ENCODE measurements at places on chromosomes 7 and 10.

DNA sequence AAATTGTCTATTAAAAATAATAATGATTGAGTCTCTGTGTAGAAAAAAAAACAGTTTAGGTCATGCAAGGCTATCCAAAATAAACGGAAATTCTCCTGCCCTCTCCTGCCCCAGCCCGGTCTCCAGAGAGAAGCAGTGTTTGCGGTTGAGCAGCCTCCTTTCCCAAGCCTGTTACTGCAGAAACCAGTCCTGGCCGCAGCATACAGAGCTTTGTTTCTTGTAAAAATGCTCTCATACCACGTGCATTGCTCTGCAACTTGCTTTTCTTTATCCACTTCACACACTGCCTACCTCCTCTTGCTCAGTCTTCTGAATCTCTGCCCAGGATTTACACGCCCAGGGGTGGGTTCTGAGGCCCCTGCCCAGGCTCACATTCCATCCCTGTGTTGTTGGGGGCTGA, 34.4 kb upstream of the CUL1 start:
- DNase-seq = no peak

DNA sequence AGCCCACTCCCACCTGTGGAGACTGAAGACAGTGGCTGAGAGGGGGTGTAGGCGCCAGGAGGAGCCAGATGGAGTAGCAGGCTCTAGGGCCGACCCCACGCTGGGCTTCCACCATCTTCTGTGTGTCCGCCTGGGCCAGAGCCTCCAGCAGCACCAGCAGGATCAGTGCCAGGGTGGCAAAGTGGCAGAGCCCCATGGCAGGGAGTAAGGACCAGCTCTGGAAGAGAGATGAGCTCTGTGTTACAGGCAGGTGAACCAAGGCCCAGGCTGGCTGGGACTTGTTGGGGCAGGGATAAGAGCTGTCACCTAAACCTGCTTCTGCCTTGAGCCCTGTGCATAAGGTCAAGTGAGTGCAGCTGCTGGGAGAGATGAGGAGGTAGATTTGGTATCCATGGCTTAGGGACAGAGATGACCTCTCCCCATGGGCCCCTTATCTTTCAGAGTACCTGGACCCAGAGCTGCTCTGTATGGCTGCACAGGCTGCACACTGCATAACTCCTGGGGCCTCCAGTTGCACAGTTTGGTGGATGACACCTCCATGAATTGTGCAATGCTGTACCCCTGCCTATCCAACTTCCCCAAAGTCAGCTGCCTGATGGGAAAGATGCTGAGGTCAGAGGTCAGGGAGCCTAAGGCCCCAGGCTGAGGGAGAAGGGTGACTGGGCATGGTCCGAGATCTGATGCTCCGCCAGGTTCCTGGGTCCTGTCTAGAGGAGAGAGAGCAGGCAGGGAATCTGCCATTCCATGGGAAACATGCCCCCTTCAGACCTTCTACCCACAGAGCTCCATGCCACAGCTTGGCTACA, 7.4 kb upstream of the SAMD8 start:
- DNase-seq = no peak

DNA sequence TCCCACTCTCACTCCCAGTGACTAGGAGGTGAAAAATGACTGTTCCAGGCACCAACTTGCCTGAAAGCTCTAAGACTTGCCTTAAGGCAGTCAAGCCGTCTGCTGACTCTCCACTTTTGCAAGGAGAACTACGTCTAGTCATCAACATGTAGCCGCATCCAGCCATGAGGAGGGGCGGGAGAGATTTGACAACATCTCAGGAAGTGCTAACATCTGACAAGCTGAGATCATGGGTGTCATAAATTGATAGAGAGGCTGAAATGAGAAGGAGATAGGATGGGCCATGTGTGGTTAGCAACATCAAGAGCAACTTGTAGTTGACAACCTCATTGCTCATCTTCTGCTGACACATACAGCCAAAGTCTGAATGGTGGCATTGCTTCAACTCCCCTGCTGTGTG, 9.0 kb upstream of the TBXAS1 start:
- no peak for DNase-seq

GRCh38 chr7:111076205-111076604, 14.7 kb upstream of the LRRN3 start:
- no peak for DNase-seq

DNA sequence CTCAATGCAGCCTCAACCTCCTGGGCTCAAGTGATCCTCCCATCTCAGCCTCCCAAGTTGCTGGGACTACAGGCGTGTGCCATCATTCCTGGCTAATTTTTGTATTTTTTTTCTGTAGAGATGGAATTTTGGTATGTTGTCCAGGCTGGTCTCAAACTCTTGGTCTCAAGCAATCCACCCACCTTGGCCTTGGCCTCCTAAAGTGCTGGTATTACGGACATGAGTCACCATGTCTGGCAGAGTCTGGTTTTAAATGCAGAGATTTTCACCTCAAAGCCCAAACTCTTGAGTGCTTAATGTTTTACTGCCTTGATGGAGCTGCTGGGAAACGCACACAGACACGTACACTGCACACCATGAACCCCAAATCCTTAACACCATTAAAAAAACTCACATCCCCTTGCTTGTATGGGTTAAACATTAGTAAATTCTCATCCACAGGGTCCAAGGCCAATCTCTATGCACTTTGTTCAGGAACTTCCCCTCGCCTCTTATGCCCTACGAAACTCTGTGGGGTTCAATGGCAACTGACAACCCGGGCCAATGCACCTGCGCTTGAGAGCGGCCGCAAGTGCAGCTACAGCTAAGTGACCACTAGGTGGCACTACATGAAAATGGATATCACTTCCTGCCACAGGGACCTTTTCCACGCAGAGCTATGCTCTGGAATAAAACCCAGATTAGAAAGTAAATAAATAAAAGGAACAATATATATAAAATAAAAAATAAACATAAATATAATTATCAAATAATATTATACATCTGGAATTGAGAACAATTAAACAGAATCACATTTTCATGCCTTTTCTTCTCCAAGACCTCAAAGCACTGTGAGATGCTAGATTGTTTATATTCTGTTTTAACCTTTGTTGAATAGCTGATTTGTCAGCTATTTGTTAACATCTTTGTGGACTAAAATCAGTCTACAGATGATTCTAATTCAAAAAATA, 66.9 kb upstream of the AFAP1L2 start:
- DNase-seq = peak; percentile 58

- DNase-seq = no peak
These were observed 122.2 kb downstream of the PCLO start for GRCh38 chr7:83040484-83040883.

DNA sequence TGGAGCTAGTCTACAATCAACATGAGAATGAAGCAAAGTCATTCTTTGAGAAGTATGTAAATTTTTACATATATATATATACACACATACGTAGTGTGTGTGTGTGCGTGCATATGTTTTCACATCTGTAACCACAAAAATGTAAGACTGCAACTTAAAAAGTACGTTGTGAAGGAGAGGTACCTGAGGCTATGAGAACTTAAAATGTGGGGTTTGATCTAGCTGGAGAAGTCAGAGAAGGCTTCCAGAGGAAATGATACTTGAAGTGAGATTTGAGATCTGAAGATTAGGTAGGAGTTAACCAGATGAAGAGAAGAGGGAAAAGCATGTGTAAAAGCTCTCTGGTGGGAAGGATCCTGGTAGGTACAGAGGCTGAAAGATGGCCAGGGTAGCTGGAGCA, 5.8 kb downstream of the TAF5 start:
- DNase-seq = no peak

DNA sequence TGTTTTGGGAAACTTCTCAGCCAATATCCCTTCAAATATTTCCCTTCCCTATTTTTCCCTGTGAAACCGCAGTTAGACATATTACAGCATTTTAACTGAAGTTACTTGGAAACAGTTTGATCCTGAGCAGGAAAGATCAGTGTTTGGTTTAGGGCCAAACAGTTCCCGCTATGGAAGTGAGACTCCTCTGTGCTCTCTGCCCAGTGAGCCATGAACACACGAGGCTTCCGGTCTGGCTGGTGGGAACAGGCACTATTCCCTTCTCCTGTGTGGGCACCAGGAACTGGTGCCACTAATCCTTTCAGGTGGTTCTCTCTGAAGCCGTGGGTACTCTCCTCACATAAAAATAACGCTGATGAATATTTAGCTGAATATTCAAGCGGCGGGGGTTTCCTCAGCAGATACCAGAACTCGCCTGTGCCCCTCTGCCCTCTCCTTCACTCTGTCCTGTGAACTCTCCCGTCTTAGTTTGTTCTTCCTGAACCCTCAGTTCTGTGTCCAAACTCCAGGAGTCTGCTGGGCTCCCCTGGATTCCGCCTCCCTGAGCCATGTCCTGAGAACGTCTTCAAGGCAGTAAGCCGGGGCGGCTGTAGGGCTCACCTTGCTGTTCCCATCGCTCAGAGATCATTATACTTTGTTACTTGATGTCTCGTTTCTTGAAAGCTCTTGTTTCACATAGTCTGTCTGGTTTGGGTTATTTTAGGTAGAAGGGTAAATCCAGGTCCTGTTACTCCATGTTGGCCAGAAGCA, 25.7 kb downstream of the FOXL3 start:
- no peak for DNase-seq

DNA sequence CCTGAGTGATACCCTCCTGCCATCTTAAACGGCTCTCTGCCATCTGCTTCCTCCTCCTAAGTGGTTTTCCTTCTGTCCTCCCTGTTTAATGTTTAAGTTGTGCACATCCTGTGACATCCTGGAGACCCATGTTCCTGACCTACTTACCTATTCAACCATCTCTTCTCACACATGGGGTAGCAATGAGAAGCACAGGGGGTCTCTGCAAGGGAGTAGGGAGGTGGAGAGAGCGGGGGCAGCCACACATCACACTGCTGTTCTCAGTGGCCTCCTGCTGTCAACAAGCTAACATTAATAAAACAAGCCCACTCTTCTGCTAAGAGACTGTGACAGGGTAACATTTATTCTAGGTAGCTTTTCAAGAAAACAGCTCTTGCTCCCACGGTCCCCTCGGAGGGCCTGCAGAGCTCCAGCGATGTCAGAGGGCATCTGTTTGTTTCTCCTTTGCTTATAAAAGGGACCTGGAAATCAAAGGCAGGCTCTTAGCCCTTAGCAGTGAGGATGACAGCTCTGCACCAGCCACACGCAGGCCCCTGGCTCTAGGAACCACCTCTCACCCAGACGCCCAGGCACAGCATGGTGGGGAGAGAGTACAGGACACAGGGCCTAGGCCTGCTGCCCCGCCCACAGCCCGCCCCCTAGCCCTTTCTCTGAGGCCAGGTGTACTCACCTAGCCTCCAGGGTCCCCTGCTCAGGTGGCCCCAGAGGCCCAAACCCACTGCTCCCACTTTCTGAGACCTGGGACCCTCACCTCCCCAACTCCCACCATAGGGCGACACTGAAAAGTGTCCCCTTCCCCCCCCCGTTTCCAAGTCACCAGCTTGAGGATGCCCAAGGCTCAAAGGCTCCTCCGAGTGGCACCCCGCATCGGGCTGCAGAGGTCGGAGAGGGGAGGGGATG, 943 bp upstream of the SLC18A2 start:
- no peak for DNase-seq

DNA sequence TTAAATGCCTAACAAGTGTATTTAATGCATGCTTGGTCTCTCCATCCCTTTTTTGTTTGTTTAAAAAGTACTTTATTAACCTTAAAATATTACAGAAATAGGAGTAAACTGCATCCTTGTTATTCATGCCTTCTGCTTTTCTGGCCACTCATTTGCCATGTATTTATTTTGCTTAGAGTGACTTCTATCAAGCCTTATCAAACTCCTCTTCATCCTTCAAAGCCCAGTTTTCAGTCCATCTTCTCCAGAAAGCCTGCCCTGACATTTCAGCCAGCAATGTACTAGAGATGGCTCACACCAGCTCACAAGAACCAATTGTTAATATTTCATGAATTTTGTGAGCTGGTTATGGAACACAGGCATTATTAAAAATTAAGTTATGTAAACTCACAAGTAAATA, 82.8 kb downstream of the NHLRC2 start:
- DNase-seq = no peak

Measured in NCI-H2081 (cell line).